ENCODE measurements at places on chromosomes 4 and X.

DNA sequence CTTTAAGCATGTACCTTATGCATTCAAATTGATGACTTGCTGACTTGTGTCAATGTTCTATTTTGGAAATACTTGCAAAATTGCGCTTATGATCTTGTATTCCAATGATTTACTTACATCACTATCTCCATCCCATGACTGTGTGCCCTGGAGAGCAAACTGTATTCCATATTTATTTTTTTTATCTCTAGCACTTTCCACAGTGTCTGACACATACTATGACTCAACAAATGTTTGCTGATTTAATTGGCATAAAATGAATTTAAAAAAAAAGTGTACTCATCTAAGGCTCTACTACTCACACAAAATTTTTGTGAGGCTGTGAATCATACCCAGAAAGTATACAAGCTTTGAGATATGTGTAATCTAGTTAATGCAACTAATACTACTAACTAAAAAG lies 1066.8 kb upstream of the ADGRL3 start:
- DNase-seq = no peak

GRCh38 chrX:47112316-47112954 lies 32.1 kb downstream of the NDUFB11 start:
- DNase-seq = no peak

- DNase-seq = no peak
Observed at GRCh38 chr4:25320773-25321172, 8.2 kb downstream of the ZCCHC4 start.

- DNase-seq = no peak
Observed at GRCh38 chr4:76153356-76153755, 5.2 kb upstream of the NUP54 start.

- no peak for DNase-seq
Observed at GRCh38 chr4:70704931-70705182, 16.5 kb downstream of the UTP3 start.

DNA sequence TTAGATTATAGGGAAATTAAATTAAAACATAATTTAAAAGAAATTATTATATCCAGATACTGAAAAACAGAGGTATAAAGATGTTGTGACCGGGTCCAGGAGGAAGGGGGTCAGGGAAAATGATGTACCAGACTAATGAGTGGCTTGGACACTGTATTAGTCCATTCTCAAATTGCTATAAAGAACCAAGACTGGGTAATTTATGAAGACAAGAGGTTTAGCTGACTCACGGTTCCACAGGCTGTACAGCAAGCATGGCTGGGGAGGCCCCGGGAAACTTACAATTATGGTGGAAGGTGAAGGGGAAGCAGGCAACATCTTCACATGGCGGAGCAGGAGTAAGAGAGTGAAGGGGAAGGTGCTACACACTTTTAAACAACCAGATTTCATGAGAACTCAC lies 3.4 kb upstream of the FAM9B start:
- no peak for DNase-seq

DNA sequence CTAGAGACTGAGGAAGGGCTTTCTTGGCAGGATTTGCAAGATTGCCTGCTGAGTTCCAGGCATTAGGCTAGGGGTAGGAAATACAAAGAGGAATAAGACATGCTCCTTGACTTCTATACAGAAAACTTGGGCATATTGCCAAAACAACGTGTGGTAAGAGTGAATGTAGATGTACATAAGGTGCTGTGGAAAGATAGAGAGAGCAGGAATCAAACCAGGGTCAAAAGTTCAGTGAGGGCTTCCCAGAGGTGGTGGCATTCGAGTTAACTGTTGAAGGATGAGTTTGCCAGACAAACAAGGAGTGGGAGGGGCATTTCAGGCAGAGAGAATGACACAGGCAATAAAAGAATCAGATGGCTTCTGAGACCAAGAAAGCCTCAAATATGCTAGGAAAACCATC lies 187.9 kb downstream of the KDR start:
- no peak for DNase-seq

Measured in renal cortex interstitium (tissue), 15 donors.